ENCODE measurements at places on chromosomes 1 and 21.

DNA sequence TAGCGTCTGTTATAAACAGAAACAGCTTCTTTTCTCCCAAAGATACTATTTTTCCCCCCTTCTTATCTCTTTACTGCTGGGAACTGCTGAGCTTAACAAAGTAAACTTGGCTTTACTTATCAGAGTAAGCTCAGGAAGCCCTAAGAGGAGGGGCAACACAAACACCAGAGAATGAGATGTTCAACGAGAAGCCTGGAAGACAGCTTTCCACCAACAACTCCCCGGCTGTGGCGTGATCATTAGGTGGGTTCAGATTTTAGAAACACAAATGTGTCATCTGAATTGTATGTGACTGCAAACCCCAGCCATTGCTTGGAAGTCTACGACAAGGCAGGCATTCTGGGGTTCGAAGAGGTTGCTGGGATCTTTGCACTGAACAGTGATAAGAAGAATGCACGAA lies 181.2 kb upstream of the ESRRG start:
- DNase-seq, result no peak

- no peak for DNase-seq
These were observed 77.5 kb downstream of the LPGAT1 start for GRCh38 chr1:211752951-211753486.

GRCh38 chr1:105362438-105362837 lies 1612.7 kb downstream of the AMY1C start:
- DNase-seq, result no peak

DNA sequence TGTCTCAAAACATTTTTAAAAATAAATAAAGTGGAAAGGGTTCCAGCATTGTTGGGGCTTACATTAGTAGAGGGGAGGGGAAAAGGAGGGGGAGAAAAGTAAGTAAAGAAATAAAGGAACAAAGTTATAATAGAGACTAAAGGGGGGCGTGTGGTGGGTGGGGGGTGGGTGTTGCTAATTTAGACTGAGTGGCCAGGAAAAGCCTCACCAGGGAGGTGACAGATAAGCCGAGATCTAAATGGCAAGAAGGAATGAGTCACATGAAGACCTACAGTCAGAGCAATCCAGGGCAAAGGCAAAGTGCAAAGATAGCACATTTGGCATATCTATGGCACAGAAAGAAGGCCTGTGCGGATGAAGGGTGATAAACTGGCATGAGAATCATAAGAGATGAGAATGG lies 7.5 kb downstream of the MPL start:
- no peak for DNase-seq

DNA sequence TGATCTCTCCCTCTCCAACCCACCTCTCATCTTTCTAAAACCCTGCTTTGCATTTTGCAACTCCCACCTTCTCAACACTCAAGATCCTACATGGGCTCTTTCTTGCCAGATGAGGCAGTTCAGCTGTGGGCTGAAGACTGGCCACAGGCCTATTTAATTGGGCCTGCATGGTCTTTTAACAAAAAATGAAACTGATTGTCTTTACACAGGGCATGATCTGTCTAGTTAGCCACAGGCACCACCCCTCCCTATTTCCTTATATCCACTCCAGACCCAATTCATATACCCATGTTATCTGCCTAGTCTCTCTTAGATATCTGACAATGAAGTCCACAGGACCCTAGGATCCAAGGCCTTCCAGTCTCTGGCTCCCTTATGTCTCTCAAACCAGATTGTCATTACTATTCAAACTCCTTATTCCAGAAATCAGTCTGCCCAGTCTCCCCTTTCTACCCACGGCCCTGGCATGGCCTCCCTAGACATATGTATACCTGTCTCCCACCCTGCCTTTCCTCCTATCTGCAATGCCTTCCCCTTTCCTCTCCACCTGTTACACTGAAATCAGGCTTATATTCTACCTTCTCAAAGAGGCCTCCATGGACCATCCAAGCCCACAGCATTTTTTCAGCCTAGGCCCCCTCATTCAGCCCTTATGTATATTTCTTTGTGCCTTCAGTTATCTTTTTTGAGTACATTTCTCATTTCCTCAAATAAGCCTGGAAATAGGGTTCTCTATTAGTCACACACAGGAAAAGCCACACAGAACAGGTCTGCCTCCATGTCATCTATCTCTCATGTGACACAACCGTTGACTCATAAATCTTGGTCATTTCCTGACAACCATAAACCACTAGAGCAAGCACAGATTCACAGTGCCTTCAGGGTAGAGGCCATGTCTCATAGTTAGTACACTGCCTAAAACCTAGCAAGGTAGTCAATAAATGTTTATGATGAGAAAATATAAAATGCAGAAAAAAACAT lies 39.0 kb downstream of the LPAR3 start:
- DNase-seq, result no peak

GRCh38 chr1:232287676-232288569 lies 342.0 kb downstream of the SIPA1L2 start:
- DNase-seq, result no peak

DNA sequence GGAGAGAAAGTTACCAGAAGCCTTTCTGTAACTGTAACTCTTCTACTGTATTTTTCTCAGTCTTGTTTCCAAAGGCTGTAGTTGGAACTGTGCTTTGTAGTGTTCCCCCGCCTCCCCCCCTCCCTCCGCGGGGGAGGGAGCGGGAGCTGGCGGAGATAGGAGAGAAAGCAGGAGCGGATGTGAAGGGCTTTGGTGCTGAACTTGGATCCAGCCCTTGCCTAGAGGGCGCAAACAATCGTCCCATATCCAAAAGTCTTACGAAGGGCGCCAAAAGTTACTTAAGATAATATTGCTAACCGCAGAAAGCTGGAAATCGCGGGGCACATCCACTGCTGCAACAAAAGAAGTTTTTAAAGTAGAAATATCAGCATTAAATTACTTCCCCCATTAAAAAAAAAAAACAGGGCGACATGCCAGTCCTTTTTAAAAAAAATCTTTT lies 2.4 kb upstream of the NFIA start:
- DNase-seq, result peak; percentile 7

DNA sequence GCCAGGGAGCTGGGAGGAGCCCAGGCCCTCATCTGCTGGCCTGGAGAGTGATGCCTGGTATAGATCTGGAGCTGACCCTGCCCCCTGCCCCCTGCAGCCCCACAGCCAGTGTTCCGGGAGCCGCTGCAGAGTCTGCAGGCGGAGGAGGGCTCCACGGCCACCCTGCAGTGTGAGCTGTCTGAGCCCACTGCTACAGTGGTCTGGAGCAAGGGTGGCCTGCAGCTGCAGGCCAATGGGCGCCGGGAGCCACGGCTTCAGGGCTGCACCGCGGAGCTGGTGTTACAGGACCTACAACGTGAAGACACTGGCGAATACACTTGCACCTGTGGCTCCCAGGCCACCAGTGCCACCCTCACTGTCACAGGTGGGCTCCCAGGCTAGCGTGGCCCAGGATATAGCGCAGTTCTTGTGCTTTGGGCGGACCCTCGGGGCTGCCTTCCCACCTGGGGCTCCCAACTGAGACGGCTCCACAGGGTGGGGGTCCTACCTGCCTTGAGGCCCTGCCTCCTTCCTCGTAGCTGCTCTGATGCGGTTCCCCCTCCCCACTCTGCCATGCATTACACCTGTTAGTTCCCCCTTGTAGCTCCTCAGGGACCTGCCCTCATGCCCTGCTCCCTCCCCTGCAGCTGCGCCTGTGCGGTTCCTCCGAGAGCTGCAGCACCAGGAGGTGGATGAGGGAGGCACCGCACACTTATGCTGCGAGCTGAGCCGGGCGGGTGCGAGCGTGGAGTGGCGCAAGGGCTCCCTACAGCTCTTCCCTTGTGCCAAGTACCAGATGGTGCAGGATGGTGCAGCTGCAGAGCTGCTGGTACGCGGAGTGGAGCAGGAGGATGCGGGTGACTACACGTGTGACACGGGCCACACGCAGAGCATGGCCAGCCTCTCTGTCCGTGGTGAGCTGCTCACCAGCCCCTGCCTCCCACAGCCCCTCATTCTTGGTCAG lies 98.7 kb downstream of the OBSCN start:
- no peak for DNase-seq

DNA sequence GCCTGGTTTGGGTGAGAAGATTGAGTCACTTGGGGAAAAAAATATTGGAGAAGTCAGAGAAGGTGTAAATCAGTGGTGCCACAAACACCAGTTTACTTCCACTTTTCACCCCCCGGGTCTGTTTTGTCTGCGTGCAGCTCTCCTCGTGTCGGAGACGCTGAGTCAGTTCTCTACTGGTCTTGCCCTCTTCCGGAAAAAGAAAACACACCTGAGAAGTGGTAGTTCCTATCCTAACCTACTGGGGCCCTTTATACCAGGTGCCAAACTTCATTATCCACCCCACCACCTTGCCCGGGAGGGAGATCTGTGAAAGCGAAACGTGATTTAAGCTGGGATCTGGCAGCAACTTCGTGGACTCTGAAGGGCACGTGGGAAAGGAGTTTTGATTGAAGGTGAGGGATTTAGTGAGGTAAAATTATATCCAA lies 855 bp upstream of the IVNS1ABP start:
- DNase-seq, result peak; percentile 75

- no peak for DNase-seq
These were observed 6.5 kb upstream of the C2CD4D start for GRCh38 chr1:151846062-151846568.

DNA sequence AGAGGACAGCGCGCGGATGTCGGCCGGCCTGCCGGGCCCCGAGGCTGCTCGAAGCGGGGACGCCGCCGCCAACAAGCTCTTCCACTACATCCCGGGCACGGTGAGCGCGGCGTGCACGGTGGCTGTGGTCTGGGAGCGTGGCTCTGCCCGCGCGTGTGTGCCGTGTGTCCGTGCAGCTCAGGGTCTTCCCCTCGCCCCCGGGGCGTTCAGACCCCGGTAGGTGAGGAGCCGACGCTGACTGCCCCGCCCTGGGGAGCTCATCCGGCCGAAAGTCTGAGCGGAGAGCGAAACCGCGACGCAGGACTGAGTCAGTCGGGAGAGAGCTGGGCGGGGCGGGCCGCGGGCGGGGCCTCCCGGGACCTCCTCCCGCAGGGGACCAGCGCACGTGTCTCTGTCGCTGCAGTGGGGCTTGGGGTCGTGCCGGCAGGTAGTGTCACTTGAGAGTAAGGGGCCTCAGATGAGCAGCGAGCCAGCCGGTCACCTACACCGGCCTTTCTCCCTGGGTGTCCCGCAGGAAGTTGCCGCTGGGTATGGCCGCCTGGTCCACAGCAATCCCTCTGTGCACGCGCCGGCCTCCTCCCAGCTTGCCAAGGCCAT lies 520 bp downstream of the PLEKHN1 start:
- DNase-seq, result peak; percentile 90

- no peak for DNase-seq
These were observed 21.8 kb downstream of the CRYZL1 start for GRCh38 chr21:33619726-33620125.

- DNase-seq, result no peak
These were observed 8.1 kb upstream of the KTI12 start for GRCh38 chr1:52041551-52042185.

GRCh38 chr1:12161662-12162458 lies 4.9 kb upstream of the TNFRSF1B start:
- DNase-seq, result peak; percentile 78

GRCh38 chr1:12296016-12296415 lies 66.2 kb downstream of the VPS13D start:
- DNase-seq, result no peak

GRCh38 chr1:209780268-209780667 lies 4.1 kb downstream of the C1orf74 start:
- DNase-seq, result no peak

DNA sequence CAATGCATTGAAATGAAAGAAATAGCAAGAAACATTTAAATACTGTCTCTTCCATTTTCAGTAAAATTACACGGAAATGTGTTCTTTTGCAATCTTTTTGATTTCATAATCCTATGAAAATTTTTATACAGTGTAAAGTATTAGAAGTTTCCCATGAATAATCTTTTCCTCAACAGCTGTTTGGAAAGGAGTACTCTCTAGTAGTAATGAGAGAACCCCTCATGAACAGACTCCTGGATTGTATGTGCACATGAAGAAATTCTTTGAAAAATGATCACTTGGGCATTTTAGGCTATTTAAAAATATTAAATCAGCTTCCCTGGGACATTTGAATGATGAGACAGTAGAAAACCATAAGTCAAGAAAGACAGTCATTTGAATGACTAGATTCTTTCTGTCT lies 64.4 kb downstream of the LHX9 start:
- DNase-seq, result no peak

- no peak for DNase-seq
These were observed 593 bp downstream of the ST6GALNAC3 start for GRCh38 chr1:76075188-76075489.

DNA sequence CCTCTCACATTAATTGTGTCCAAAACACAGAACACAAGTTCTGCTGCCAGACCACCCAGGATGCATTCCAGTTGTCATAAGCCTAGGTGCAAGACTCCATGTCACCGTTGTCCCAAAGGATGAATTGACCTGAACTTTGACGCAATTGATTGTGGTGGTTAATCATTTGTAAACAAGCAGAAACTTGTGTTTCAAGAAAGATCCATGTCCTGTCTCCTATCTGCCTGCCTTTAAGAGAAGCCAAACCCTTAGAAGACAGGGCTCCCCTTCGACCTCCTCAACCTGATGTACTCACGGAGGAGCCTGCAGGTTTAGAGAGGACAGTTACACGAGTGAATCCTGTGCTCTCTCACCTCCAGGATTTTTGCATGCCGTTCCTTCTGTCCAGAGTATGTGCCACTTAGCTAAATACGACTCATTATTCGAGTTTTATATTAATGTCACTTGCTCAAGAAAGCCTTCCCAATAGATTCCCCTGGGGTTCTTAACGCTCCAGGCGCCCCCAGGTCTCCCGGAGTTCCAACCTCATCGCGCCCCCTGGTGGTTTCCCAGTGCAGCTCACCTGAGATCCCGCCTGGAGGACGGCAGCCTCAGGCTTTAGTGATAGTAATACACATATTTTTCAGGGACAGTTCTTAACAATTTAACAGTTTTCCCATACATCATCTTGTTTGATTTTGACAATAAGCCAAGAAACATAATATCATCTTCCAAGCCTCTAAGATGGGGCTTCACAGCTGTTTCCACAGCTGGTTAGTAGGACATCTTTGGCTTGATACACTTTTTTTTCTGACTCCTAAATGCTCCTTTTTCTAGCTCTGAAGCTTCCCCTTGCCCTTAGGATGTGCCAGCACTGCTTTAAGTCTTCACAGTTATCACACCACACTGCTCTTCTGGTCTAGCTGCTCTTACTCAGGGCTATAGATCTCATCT lies 2.4 kb upstream of the C8B start:
- peak; percentile 23 for DNase-seq

DNA sequence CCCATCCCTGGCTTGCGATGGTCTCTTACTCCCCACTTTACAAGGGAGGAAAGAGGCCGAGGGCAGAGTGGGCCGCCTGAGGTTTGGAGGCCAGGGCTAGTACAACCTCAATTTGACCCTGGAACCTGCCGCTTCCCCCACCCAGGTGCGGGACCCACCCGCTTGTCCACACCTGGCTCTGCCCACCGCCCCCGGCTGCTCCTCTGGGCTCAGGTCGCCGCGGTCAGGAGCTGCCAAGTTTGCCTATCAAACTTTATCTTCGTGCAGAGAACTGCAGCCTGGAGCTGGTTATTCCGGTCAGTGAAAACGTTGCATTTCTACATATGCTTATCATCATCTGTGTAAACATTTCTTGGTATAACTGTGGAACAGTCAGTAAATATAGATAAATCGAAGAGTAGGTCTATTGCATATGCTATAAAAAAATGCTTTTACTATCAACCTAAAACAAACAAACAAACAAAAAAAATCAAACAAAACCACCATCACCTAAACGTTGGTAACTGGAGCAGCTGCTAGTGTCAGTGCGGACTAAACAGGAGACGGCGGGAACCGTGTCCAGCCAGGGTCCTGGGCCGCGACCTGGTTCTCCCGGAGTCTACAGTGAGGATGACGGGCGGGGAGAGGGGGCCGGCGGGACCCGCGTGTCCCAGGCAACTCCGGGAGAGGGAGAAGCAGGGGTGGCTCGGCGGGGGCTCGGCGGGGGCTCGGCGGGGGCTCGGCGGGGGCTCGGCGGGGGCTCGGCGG lies 906 bp upstream of the ADARB1 start:
- DNase-seq, result no peak
